ENCODE measurements at places on chromosomes 3 and 15.

DNA sequence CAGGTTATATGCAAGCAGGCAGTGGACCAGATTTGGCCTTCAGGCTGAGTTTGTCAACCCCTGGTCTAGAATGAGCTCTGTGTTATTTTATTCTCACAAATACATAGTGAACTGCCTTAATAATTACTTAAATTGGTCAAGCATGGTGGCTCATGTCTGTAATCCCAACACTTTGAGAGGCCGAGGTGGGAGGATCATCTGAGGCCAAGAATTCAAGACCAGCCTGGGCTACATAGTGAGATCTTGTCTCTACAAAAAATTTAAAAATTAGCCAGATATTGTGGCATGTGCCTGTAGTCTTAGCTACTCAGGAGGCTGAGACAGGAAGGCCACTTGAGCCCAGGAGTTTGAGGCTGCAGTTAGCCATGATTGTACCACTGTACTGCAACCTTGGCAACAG, 15.0 kb downstream of the PLS1 start:
- no peak for DNase-seq

GRCh38 chr3:139928708-139929505, 6.1 kb upstream of the CLSTN2 start:
- DNase-seq, result no peak

DNA sequence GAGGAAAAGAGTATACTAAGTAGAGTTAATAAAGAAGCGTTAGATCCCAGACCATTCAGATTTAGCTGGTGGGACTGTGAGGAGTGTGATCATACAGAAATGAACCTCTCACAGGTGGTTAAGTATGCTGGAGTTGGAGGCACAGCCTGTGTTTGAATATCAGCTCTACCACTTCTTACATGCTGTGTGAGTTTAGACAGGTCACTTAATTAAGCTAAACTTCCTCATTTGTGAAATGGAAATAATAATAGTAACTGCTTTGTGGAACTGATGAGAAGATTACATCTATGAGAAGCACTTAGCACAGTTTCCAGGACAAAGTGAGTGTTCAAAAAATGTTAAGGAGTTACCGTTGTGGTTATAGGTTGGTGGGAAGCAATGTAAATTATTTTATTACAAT, 8.4 kb downstream of the ACP3 start:
- DNase-seq, result no peak

- DNase-seq, result no peak
Observed at GRCh38 chr15:101159096-101159935, 92.5 kb downstream of the CHSY1 start.

Data from H4 (cell line).